Suppressor macrophage treated with lipopolysaccharide for 1 hour (primary cell): ENCODE measurements at places on chromosomes 7 and 10.

DNA sequence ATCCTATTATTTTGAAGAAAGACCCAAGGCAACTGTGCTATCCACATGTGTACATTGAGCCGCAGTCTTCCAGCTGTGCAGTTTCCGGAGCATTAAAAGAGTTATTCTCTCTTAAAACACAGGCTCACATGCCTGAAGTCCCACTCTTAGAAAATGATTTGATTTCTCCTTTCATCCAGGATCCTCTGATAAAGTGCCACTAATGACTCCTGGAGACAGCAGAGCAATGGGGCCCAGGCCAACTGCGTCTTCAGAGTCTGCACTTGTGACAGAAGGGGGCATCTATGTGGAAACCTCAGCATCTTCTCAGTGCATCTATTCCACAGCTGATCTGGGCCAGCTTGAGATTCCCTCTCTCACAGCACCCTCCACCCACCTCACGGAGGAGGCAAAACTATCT is 482.1 kb upstream of the AKR1E2 start:
- DNase-seq = peak; percentile 20

DNA sequence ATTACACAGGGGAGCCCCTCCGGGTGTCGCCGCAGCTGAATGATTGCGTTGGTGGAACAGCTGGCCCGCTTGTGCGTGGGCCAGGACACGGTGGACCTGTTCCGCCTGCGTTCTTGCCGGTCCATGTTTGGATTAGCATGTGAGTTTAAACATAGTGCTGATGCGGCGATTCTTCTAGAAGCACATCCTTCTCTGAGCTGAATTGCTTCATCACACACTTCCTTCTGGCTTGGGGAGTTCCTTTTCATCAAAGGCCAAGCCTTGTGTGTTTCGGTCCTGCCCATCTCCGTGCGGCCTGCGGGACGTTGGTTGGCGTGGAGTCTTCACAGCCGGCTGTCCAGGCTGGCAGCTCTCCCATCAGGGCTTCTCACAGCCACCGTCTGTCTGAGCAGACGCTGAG is 45.5 kb upstream of the SLC29A4 start:
- DNase-seq = peak; percentile 92

- DNase-seq = peak; percentile 61
These were observed 63.9 kb downstream of the WDFY4 start for GRCh38 chr10:48748573-48748972.

DNA sequence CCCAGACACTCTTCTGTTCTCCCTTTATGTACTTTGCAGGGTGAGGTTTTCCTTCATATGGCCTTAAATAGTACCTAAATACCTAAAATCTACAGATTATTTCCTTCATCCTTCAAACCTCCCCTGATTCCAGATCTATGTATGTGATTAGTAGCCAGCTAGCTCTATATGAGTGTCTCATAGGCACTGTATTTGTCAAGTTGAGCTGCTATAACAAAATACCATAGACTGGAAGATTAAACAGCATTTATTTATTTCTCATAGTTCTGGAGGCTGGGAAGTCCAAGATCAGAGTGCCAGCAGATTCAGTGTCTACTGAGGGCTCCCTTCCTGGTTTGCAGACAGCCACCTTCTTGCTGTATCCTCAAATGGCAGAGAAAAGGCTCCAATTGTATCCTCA is 60.6 kb upstream of the MSRB2 start:
- no peak for DNase-seq

DNA sequence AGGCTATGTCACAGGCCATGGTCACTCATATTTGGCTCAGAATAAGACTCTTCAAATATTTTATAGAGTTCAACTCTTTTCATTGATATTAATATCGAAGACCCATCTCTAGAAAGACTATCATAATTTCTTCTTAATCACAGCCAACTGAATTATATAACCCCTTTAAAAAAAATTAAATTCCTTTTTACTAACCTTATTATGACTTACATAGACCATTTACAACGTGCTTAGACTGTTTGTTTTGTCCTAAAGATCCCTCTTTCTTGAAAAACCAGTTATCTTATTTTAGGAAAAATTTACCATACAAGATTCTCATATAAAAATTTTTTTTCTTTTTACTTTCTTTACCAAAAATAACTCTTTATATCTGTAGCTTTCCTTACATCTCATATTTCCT is 10.2 kb upstream of the TMEM254 start:
- no peak for DNase-seq

GRCh38 chr10:78785066-78785465 is 283.7 kb upstream of the ZMIZ1 start:
- no peak for DNase-seq

DNA sequence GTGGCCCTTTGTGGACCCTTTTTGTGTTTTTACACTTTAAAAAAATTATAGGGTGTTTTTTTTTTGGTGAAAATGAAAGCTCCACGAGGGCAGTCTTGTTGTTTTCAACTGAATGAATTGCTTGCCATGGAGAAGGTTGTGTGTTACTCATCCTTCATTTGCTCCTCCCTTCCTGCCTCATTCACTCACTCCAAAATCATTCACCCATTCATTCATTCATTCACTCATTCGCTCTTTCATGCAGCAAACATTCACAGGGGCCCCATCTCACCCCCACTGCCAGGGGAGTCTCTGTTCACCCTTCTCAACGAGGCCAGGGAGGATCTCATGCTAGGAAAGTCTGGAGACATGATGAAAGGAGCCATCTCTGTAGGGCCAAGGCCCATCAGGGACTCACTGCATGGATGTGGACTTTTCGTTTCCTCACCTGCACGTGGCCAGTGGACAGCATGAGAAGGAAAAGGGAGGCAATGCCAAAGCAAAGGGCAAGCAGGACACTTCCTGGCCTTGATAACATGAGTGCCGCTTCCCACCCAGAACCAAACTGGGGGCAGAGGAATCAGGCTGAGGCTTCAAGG is 62.8 kb upstream of the COL13A1 start:
- no peak for DNase-seq

- no peak for DNase-seq
These were observed 1.3 kb downstream of the MKI67 start for GRCh38 chr10:128124813-128125403.

- no peak for DNase-seq
These were observed 10.9 kb downstream of the SUFU start for GRCh38 chr10:102514487-102515311.

DNA sequence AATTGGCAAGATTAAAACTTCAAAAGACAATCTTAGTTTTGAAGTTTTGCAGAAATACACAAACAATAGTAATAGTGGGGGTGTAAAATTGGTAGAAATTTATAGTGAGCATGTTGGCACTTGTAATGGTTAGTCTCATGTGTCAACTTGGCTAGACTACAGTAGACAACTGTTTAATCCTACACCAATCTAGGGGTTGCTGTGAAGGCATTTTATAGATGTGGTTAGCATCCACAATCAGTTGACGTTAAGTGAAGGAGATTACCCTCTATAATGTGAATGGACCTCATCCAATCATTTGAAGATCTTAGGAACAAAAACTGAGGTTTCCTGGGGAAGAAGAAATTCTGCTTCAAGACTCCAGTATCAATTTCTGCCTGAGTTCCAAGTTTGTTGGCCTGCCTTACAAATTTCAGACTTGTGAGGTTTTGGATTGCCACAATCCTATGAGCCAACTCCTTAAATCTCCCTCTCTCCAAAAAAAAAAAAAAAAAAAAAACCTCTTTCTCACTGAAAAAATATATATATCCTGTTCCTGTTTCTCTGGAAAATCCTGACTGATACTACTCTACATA is 531.6 kb upstream of the IGFBP3 start:
- no peak for DNase-seq

DNA sequence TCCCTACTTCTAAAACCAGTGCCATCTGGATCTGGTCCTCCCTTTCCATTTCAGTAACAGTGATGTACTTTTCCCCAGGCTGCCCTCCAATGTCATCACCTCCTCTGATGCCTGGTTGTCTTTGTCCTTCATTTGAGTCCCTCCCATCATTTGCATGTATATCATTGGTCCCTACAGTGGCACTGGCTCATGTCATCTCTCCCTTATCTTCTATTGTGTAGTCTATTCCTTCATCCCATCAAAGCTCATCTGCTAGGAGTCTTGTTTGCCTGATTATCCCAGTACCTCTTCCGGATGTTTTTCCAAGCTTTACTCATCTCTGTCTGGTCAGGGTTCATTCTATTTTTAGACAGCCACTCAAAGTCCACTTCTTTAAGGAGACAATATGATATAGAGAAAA is 292.9 kb upstream of the BMPER start:
- DNase-seq = no peak

DNA sequence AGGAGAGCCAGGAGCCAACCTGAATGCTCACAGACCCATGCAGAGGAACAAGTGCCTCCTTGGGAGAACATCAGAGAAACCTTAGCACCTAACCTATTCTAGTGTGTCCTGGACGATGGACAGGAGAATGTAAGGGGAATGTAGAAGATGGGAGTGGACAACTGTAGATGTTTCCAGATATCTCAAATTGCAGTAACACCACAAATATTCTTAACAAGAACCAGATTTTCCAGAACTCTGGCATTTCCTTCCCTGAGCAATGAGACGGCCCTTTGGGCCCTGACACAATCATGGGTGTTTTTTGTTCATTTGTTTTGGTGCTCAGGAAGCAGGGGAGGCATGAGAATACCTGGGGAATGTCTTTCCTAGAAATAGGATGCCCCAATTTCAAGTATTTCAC is 196.1 kb upstream of the PRSS1 start:
- DNase-seq = no peak

DNA sequence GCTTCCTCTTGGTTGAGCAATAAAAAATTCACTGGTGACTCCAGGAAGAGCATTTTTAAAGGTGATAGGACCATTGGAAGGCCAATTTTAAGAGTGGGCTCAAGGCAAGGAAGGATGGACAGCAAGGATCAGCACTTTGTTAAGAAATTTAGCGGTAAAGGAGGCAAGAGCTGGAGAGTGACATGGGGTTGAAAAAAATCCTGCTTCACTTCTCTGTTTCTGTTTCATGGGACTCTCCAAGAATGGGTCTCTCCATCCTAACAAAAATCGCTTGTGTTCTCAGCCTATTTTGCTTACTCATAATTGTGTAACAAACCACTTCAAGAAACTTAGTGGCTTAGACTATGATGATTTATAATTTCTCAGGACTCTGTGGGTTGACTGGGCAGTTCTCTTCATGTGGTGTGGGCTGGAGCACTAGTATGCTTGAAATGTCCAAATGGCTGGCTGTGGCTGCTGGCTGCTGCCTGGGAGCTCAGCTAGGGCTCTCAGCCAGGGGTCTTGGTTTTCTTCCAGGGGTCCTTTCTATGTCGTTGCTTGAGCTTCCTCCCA is 59.8 kb upstream of the ZNRF2 start:
- DNase-seq = peak; percentile 85

DNA sequence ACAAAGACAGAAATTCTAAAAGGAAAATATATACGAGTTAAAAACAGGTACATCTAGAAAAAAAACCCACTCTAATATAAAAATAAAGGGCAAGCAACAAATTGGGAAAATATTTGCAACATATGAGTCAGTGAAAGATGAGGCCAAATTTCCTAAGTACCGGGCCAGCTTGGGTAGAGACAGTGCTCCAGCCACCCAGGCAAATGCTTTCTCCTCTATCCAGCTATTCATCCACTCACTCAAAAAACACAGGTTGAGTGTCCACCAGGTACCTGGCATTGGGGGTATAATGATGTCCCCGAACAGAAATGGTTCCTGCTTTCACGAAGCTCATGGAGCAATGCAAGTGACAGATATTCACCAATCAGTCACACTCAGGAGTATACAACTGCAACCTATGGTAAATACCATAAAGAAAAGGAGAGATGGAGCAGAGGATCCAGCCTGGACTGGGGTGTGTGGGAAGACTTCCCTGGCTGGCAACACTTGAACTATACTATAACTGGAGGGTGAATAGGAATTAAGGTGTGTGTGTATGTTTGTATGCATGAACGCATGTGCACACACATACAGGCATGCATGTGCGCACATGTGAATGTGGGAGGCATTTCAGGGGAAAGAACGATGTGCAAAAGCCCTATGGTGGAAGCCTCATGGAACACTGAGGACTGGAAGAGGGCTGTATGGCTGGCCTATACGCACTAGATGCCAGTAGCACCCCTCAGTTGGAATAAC is 2.3 kb downstream of the ARHGAP22 start:
- DNase-seq = no peak

DNA sequence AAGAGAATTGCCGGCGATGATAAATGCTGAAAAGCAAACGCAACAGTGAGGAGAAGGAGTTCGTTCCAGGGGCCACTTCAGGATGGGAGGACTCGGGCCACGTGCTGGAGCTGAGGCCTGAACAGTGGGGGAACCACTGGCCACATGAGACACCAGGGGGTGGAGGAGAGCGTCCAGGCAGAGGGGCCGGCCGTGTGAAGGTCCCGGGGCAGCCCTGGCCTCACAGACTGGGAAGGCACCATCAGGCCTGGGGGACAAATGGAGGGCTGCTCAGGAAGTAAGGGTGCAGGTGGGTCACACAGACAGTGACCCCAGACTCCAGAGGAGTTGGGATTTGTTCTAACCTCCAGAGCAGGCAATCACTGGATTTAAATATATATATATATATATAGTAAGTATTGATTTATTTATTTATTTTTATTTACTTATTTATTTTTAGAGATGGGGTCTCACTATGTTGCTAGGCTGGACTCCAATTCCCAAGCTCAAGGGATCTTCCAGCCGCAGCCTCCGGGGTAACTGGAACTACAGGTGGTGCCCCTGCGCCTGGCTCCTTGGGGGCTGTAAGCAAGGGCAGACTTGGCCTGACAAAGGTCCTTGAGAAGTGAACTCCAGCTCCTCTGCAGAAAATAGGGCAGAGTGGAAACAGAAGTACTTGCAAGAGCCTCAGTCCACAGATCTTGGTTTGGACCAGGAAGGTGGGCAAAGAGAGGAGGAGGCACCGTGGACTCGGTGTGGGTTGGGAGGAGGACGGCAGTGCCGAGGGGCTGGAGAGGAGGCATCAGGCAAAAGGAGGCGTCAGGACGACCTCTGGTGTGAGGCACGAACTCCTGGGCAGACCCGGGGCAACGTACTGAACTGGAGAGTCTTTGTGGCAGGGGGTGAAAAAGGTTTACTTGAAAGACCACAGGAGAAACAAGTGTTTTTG is 57.3 kb downstream of the TCERG1L start:
- DNase-seq = no peak

DNA sequence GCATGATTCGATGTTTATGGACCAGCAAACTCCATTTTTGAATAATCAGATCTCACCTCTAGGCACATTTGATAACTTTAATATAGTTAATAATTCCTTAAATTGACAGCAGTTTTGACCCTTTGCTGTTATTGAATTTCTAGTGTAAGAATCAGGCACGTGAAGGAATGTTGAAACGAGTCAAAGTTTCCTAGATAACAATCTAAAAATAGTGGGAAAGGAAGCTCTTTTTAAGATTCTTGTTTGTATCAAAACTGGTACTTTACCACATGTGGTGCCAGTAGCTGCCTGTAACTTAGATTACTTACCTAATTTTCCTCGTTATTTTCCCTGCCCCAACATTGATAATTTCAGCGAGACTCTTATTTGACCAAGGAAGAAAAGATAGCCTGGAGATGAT is 757.8 kb upstream of the KCND2 start:
- DNase-seq = no peak

- no peak for DNase-seq
These were observed 205.3 kb upstream of the KLF6 start for GRCh38 chr10:3990307-3990706.

GRCh38 chr7:87517891-87518290 is 42.4 kb upstream of the ABCB4 start:
- no peak for DNase-seq
